ENCODE measurements at places on chromosomes 7 and 10.

- no peak for DNase-seq
These were observed 124.3 kb downstream of the KLF6 start for GRCh38 chr10:3660753-3661152.

DNA sequence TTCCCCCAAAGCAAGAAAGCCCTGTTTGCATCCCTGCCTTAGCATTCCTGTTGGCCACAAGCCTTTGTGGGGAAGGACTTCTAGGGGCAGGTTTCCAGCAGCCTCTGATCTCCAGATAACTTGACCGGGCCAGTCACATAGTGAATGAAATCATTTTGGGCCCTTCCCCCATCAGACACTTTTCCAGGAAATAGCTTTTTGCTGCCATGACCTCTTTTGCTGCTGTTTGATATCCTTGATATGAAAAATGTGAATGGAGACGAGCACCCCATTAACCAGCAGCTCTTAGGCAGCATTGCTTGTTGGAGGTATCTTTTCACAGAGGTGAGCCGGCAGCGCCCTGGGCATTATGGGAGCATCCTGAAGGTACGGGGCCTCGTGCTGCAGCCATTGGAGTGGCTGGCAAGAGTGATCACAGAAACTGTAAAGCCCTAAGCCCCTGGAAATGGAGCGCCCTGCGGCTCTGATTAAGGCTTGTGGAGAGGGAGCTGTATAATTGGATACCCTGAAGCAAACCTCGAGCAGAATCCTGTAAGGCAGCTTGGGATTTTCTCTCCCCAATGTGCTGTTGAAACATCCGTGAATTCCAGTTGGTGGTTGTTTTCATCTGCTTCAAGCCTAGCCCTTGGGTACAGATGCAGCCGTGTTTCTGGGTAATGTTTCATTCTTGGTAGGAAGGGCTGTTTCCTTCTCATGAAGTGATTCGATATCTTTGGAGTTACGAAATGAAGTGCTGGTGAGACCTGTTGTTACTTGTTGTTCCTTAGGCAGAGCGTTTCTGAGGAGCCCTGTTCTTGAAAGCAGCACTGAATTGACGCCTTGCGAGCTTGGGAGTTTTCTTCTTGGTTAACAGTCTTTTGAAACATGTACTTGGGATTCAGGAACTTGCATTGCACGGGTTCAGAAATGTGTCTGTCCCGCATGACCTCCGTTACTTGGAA lies 179.0 kb downstream of the PTEN start:
- DNase-seq: peak; percentile 61

GRCh38 chr7:19397911-19398310 lies 252.7 kb upstream of the FERD3L start:
- DNase-seq: peak; percentile 38

DNA sequence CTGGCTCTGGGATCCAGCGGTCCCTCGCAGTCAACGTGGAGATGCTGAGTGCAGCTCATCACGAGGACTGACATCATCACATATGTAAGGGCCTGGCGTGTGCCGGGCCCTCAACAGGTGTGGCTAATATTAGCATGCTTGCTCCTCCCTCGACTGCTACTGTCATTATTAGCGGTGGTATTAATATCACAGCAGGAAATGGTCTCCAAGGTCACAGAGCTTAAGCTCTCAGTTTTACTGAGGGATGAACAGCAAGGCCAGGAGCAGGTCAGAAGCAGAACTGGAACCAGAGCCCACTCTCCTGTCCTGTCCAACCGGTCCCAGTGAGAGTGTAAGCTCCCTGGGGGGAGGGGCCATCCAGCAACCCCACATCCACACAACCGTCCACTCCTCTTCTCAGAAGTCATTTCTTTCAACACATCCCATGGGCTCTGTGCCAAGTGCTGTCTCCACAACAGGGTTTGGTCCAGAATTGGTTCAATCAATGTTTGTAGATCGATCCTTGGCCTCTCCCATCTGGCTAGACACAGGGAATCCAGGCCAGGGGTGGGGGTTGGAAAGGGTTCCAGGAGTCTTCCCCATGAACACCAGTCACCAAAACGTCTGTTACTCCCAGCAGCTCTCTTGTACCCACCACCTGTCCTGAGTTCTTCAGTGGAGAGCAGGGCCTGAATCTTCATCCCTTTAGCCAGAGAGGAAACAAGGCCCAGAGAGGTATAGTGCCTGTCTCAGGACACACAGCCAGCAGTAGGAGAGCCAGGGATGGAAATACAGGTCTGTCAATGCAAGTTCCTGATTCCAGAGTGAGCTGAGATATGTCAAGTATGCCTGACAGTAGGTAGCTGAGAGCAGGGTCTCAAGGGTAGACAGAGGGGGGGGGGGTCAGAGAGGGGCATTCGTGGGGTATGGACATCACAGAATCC lies 45.3 kb upstream of the ZMIZ1 start:
- DNase-seq: no peak

DNA sequence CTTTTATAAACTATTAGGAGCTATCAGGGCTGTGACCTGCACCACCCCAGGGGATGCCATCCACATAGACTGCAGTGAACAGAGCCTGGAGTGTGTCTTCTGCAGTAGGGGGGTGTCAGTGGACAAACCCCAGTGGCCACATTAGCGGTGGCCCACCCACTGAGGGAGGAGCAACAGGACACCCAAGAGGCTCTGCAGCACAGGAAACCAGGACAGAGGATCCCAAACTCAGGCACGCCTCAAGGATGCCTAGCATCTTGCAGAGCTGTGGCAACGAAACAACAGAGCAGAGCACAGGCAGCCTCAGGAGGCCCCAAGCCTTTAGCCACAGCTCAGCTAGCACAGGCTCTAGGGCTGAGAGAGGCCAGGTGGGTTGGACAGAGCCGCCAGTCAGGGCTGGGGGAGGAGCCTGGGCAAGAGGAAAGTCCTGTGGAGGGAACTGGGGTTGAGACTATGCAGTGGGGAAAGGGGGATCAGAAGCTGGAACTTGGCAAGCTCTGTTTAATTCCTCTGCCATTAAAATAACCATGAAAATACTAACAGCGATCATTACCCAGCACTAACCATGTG lies 53.8 kb downstream of the GRID1 start:
- no peak for DNase-seq

DNA sequence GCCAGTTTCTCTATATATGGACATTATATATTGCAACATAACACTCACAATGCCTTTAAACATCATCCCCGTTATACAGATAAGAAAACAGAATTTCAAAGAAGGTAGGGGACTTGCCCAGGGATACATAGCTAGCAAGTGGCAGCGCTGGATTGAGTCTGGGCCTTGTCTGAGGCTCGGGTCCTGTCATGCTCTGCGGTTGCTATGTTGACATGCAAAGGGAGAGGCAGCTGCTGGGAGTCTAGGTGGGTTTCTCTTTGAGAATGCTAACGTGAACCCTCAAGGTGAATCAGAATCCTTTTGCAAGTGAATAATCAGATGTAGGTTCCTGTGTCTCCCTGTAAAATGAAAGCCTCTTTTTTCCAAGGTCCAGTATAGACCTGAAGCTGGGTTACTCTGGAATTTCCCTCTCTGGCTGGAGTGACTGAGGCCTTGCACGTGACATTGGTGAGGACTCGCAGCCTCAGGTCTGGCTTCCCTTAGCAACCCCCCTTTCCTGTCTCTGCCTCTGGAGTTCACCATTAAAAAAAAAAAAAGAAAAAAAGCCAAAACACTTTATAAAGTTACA lies 38.9 kb downstream of the TCF7L2 start:
- DNase-seq: no peak

GRCh38 chr7:132723506-132724081 lies 147.3 kb upstream of the PLXNA4 start:
- DNase-seq: no peak

- DNase-seq: no peak
These were observed 203.7 kb upstream of the NPVF start for GRCh38 chr7:25431956-25432450.

All from fibroblast of skin of scalp (primary cell).